ENCODE measurements at places on chromosomes 12 and 14.

GRCh38 chr14:68593806-68594536 lies 198.9 kb downstream of the ZFP36L1 start:
- no peak for DNase-seq

GRCh38 chr12:52600475-52600874 lies 788 bp downstream of the KRT72 start:
- DNase-seq, result no peak

GRCh38 chr12:106192659-106193393 lies 54.1 kb upstream of the NUAK1 start:
- DNase-seq, result no peak

DNA sequence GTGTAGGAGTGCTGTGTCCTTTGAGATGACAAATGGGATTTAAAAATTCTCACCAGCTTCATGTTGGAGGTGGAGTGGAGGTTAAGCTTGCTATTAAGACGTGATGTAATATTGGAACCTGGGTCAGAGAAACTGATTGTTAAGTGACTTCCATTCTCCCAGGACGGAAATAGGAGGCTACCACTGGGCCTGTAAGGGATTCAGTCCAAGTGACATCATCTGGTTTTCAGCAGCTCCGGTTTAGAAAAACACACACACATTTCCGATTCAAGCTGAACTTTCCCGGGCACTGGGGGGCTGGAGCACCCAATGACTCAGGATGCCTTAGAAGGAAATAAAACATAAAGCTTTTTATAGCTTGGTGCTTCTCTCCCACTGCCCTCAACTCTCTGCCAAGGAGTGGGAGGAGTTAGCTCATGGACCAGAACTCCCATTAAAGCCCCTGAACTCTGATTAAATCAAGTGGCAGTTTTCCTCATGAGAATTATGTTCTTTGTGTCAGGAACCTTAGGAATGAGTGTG lies 12.4 kb downstream of the CALM1 start:
- DNase-seq, result no peak

GRCh38 chr12:121793440-121793837 lies at the start of gene RHOF:
TSS of gene RHOF (minus strand) at chr12:121793688. CDS start at chr12:121793633, 55 bp downstream.
- DNase-seq, result peak; percentile 70

- DNase-seq, result no peak
Measured at GRCh38 chr12:120661432-120661831, 21.0 kb downstream of the CABP1 start.

DNA sequence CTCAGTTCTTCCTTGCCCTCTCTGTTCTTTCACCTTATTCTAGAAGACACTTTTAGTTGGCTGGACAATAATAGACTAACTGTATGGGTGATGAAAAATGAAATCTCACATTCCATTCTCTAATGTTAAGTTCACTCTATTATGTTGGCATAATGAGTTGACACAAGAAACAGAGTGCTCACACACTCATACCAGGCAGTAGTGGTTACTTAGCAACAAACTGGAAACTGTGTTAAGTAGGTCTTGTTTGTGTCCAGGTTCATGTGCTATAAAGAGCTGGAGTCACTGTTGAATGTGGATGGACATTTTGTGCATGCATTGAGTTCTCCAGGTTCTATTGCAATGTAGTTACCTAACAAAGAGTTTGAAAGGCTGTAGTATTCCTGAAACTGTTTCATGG lies 16.9 kb upstream of the PPP4R4 start:
- no peak for DNase-seq

DNA sequence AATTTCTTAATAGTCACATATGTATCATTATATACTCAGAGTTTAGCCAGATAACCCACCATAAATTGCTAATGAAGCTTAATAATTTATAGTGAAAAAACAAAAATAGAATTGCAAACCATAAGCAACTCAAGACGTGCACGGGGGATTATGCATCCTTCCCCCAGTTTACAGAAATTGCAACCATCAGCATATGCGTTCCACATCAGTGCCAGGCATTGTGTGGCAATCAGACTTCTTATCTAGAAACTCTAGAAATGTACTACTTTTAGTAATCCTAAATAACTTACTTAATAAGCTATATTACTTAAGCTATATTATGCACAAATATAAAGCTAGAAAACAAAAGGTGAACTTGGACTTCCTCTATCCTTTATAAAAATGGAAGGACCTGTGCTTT lies 115.8 kb downstream of the CRADD start:
- DNase-seq, result no peak

DNA sequence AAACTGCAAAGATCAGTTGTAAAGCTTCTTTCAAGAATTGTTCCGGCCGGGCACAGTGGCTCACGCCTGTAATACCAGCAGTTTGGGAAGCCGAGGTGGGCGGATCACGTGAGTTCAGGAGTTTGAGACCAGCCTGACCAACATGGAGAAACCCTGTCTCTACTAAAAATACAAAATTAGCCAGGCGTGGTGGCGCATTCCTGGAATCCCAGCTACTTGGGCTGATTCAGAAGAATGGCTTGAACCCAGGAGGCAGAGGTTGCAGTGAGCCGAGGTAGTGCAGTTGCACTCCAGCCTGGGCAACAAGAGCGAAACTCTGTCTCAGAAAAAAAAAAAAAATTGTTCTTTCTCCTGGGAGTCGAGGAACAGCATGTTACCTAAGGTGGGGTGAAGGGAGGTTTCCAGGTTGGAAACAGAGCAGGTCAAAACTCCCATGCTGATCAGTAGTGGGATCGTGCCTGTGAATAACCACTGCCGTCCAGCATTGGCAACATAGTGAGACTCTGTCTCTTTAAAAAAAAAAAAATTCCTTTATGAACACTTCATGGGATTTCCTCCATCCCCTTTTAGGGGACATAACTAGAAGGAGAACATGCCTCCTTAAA lies 13.9 kb downstream of the FBXO34 start:
- no peak for DNase-seq

DNA sequence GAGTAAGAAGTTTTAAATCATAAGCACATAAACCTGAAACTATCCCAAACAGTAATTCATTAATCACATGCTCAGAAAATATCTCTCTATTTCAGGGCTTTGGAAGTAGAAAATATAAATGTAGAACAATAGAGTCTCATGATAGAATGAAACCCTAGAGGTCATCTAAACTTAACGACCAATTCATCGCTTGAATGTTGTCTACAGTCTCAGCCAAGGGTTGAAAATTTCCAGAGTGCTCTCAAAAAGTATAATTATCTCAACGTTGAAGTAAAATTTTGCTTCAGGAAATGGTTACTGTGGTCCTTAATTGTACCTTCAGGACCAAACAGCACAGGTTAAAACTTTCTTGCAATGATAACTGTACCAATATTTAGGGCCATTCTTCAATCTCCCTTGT lies 1053.6 kb upstream of the SEL1L start:
- no peak for DNase-seq

DNA sequence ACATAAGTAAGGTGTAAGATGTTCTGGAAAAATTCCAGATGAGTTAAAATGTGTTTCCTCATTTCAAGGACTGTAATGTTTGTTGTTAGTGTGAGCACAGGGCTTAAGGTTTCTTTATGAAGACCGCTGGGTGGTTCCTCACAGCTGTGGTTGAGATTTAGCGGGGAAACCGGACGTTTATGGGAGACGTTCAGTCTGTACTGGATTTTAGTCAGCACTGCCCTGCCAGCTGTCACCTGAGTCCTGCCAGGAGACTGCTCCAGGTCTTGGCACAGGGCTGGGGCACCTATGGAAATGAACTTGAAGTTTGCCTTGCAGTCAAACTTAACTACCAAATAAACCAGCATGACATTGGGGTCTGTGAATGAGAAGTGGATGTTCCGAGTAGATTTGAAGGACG lies 555.2 kb downstream of the DIO2 start:
- no peak for DNase-seq

- no peak for DNase-seq
Measured at GRCh38 chr14:35932136-35932535, 106.0 kb downstream of the BRMS1L start.

- no peak for DNase-seq
Measured at GRCh38 chr14:102528431-102529170, 19.0 kb upstream of the ANKRD9 start.

- no peak for DNase-seq
Measured at GRCh38 chr14:99718811-99719192, 34.7 kb downstream of the CYP46A1 start.

GRCh38 chr12:100753837-100754236 lies 40.7 kb upstream of the ANO4 start:
- DNase-seq, result no peak

GRCh38 chr14:101373690-101374295 lies 187.5 kb upstream of the DIO3 start:
- DNase-seq, result no peak

DNA sequence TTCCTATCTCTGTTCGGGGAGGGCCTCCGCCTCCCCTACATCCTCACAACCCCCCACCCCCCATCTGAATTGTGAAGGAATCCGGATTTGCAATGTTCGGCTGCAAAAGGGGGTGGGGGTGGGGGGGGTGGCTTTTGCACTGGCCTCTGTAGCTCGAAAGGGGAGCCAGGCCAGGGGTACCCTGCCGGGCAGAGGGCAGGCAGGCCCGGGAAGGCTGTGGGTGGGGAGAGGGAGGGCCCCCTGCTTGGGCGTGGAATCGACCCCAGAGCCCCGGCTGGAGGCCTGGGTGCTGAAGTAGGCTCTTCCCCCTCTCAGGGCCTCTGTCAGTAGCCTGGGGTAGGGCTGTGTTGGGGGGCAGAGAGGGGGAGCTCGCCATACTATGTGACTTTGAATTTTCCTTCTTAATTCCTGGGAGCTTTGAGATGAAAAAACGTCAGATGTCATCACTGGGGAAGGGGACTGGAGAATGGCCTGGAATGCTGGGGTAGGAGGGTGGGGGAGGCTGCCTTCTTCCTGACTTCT lies 1.1 kb downstream of the LRP1 start:
- DNase-seq, result no peak

DNA sequence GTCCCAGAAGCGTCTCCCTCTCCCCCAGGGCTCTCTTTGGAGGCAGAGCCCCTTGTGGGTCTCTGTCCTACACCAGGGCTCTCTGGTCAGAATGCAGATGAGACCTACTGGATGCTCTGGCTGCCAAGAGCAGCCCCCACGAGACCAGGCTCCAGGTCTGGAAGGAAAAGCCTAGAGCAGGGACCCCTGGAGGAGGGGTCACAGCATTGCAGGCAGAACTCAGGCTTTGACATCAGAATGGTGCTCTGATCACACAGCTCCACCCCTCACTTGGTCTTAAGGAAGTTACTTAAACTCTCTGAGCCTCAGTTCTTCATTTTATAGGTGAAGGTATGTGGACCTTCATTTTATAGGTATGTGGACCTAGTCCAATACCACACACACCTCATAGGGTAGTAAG lies 83.1 kb downstream of the ARL6IP4 start:
- DNase-seq, result no peak
